ENCODE measurements at places on chromosomes 12 and 14.

DNA sequence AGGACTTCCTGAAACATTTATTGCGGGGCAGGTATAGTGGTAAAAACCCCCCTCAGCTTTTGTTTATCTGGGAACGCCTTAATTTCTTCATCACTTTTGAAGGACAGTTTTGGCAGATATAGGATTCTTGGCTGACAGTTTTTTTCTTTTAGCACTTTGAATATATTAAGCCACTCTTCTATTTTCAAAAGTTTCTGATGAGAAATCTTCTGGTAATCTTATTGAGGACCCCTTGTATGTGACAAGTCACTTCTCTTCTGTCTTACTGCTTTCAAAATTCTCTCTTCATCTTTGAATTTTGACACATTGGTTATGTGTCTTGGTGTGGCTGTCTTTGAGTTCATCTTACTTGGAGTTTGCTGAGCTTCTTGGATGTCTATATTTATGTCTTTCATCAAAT, 59.1 kb downstream of the ATP23 start:
- no peak for DNase-seq

GRCh38 chr14:94132285-94132887, 3.0 kb upstream of the IFI27L2 start:
- DNase-seq: peak; percentile 56

DNA sequence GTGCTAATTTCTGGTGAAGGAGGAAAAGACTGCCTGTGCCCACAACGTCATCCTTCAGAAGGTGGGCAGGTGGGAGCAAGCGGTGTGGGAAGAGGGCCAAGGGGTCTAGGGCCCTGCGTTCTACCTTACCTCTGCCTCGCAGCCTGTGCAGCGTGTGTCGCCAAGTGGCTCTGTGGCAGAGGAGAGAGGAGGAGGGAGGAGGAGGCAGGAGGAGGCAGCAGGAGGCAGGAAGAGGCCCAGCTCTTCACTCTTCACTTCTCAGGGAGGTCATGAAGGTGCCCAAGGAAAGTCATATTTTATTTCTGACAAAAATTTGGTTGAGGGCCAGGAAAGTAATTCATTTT, 177.9 kb downstream of the MYRFL start:
- DNase-seq: no peak

- no peak for DNase-seq
These were observed 55.5 kb downstream of the CALM1 start for GRCh38 chr14:90452366-90452765.

GRCh38 chr14:61330511-61330910, 9.1 kb downstream of the PRKCH start:
- DNase-seq: no peak
